ENCODE measurements at places on chromosomes 12 and 14. TPM values are rescaled to one million over a fixed set of nuclear protein-coding genes. Genes with fewer than 3 reads are reported as not detected.

- no peak for DNase-seq
Observed at GRCh38 chr14:73953731-73954130, 3.6 kb downstream of the COQ6 start.

DNA sequence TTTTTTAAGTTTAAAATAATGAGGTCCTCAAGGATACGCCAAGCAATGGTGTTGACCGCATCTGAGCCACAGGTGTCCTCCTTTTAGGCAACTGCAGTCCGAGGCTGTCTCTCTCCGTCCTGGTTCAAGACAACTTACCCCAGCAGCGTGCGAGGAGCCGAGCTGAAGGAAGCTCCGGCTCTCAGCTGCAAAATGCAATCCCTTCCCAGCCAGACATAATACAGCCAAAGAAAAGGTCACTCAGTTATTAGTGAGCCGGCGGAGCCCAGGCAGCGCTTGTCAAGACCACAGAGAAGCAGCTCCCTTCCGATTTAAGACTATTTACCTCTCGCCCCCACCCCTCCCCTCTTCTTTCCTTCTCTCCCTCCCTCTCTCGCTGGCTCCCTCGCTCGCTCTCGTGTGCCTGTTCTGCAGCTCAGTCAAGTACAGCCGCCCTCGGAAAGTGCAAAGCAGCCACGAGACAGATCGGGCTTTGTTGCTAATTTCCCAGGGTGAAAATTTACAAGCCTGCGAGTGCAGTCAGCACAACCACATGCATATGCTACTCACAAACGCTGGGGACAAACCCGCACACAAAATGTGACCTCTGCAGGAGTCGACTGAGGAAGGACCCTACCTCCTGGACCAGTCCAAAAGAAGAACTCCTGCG is 363 bp upstream of the LMO3 start:
- DNase-seq = no peak

GRCh38 chr14:37045340-37046061 is 126.9 kb downstream of the SLC25A21 start:
- DNase-seq = no peak

The LRTM2 gene
- total RNA-seq = not detected

DNA sequence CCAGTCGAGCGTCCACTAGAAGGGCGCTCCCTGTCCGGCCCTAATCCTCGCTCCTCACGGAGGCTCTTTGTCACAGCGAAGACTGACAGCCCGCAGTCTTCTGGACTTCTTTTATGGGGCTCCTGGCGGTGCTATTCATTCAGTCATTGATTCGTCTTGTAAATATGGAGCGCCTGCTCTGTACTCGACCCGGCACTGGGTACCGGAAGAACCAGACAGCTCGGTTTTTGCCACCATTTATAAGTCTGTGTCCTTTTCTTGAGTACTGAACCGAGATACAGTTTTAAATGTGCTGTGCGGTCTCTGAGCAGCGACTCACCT is 570 bp downstream of the DMAC2L start:
- DNase-seq = no peak

- DNase-seq = no peak
Observed at GRCh38 chr14:38727731-38728130, 375.3 kb downstream of the SEC23A start.

DNA sequence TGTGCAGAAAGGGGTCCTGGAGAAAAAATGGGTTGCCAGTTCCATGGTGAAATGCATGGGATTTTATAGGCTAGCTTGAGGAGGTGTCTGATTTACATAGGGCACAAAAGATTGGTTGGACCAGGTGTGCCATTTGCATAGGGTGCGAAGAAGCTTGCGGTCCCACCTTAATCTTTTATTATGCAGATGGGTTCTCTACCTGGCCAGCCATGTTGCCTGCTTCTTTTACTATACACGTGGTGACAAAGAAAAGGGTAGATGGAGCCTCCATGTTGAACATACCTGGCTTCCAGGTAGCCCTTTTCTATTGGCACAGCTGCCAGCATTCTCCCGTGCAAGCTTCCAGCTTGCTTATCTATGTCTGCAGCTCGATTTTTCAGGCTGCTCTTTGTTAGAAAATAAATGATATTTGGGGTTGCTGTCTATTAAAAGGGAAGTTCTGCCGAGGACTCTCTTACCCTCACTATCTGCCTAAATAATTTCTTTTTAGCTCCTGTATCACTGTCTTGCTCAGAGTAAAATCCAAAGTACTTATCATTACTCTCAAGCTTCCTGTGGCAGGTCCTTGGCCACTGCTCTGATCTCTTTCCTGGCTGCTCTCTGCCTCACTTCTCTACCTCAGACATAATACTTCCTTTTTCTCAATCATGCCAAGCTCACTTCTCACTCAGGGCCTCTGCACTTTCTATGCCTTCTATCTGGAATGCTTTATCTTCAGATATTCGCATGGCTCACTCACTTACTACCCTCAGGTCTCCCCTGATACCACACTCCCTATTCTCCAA is 216.0 kb upstream of the DAAM1 start:
- no peak for DNase-seq

GRCh38 chr14:68781161-68782021 is 11.5 kb downstream of the ZFP36L1 start:
- peak; percentile 37 for DNase-seq

DNA sequence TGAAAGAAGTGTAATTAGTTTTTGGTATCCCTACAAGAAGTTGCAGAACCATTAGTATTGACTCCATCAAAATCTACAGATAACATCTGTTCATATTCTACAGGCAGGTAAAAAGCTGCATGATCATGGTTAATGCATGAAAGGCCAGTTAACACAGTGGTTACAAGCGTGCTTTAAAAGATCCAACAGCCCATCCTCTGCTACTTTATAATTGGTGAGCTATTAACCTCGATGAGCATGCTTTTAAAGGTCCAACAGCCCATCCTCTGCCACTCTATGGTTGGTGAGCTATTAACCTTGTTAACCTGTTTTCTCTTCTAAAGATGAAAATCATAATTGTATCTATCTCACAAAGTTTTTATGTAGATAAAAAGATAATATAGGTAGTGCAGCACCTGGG is 289.3 kb downstream of the DUSP6 start:
- no peak for DNase-seq

DNA sequence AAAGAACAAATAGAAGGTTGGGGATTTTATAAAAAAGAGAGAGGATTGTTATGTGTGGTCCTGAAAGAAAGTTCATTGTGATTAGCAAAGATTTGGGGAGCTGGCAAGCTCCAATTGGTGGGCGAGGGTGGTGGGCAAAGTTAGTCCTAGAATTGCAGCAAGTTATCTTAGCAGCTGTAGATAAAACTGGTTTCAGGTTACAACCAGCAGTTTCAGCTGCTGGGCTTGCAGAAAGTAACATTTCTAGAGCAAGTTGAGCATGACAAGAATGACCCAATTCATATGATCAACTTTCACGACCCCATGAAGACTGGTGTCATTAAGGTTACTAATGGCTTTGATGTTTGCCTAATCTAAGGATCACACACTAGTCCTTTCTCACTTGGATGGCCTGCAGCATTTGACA is 177.9 kb upstream of the NUDT4 start:
- no peak for DNase-seq

The CACNA2D4 gene
- total RNA-seq = 3.2 TPM

The RNF212B gene
- not detected for total RNA-seq

The OR11H12 gene
- total RNA-seq = not detected

The IFNG-AS1 gene
- not detected for total RNA-seq

GRCh38 chr12:101436136-101436535 is 28.6 kb upstream of the ARL1 start:
- no peak for DNase-seq

- no peak for DNase-seq
Observed at GRCh38 chr14:25406818-25407217, 356.9 kb upstream of the STXBP6 start.

The SNRNP35 gene
- 18.4 TPM for total RNA-seq

The SIRT4 gene
- total RNA-seq = 1.4 TPM

DNA sequence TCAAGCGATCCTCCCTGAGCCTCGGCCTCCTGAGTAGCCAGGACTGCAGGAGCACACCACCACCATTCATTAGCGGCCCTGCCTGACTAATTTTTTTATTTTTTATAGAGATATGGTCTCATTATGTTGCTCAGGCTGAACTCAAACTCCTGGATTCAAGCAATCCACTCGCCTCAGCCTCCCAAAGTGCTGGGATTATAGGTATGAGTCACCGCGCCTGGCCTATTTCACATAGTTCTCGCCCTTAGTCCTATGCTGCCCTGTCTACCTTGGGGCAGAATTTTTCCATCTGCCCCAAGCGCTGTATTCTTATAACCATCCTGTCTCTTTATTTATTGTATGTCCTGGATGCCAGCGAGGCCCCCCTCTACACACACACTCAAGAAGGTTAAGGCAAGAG is 50.9 kb upstream of the BCL2L14 start:
- DNase-seq = no peak

The ACTR10 gene
- total RNA-seq = 57.4 TPM

The COQ5 gene
- total RNA-seq = 21.3 TPM

The AICDA gene
- total RNA-seq = not detected

GRCh38 chr14:62002642-62003041 is 240.4 kb downstream of the SNAPC1 start:
- DNase-seq = no peak

The RND1 gene
- 0.27 TPM for total RNA-seq

The GEMIN2 gene
- 8.8 TPM for total RNA-seq

DNA sequence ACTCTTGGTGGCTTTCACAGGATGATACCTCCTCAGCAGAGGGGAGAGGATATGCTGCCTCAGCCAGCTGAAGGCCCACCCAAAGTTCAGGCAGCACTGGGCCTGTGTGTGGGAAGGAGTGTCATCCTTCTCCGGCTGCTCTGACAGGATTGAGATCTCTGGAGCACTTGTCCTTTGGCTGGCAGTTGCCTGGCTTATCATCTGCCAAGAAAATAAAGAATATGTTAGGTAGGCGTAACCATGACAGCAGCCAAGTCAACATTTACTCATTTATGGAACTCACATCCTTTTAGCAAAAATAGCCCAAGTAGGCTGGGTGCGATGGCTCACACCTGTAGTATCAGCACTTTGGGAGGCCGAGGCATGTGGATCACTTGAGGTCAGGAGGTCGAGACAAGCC is 68.5 kb downstream of the PPFIBP1 start:
- no peak for DNase-seq

The CABP1 gene
- total RNA-seq = 0.89 TPM

DNA sequence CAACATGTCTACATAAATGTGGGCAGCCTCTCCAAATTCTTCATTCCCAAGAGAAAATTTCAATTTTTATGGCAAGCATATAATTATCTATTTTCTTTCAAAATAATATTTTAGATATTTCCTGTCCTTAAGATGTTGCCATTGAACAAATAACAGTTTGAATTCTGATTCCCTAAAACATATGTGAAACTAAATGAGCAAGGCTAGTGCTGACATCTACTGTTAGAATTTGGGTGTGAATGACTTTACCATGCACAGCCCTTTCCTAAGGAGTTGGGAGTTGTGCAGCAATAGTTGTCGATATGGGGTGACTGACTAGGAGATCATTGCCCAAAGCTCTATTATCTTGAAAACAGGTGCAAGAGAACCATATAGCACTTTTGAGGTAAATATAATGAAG is 108.2 kb upstream of the SLC38A4 start:
- no peak for DNase-seq

The ADGRD1 gene
- total RNA-seq = 10.4 TPM

- DNase-seq = no peak
Observed at GRCh38 chr12:87290505-87290904, 738.7 kb downstream of the C12orf50 start.

The TOMM20L gene
- not detected for total RNA-seq

- DNase-seq = no peak
Observed at GRCh38 chr12:42854826-42855225, 265.3 kb upstream of the PRICKLE1 start.

DNA sequence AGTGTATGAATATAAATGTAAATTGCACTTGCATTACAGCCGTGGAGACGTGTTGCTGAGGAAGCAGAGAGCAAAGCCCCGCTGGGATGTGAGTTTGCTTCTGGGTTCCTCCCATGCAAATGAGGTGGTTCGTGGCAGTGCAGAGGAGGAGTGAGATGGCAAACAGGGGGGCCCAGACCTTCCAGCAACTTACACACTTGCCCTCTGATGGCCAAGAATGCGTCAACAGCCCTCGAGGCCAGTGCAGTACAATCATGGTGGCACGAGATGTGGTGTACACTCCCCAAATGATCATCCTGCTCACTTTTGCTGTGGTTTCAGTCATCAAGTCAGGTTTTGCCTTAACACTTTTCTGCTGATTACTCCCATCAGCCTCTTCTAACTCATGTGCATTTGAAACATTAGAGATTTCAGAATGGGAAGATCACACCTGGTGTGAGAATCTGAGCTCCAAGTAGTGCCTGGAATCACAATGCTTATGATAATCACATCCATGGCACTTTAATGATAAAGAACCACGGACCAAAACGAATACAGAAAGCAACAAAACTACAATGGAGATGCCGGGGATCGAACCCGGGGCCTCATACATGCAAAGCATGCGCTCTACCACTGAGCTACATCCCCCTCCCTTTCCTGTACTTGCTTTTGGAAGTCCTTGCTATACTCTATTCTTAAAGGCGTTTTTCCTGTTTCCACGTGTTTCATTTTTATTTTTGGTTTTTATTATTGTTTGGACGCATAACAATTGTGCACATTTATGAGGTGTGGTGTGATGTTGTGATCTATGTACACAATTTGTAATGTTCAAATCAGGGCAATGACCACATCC is 7.0 kb upstream of the UBC start:
- DNase-seq = peak; percentile 62

GRCh38 chr12:63238892-63239291 is 87.9 kb upstream of the AVPR1A start:
- no peak for DNase-seq

- no peak for DNase-seq
Observed at GRCh38 chr14:68888883-68889282, 90.2 kb downstream of the ACTN1 start.

DNA sequence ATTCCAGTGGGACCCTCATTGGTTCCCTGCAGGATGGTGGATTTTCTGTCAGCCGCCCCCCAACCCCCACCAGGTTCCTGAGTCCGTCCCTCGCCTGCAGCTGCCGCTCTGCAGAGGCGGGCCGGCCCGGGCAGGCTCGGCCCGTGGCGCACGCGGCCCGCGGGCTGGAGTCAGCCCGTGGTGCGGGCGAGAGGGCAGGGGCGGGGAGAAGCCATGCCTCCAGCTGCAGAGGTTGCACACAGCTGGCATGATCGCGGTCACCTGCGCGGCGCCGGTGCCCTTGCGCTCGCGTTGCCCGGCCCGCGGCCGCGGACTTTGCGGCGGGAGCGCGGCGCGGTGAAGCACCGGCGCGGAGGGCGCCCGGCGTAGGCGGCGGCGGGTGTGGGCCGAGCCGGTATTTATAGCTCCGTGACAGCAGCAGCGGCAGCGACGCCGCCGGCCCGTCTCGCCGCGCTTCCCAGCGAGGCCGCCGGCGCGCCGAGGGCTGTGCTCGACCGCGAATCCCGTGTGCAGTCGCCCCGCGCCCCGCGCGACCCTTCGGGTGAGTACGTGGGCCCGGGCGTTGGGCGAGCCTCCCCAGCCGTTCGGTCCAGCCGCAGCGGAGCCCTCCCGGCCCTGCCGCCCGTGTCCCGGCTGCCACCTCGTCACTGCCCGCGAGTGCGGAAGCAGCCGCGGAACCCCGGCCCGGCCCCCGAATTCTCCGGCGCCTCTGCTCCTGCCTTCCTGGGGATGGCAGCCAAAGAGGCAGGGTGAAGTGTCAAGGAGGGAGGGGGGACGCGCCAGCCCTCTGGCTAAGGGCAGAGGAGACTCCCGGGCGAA is at the start of gene TMEM117:
Gene TMEM117 (plus strand): TSS at position 426 of the 819 bp plus-strand sequence.
- DNase-seq = peak; percentile 83
